IMR-90 (cell line): ENCODE measurements at places on chromosomes 6 and 20.

DNA sequence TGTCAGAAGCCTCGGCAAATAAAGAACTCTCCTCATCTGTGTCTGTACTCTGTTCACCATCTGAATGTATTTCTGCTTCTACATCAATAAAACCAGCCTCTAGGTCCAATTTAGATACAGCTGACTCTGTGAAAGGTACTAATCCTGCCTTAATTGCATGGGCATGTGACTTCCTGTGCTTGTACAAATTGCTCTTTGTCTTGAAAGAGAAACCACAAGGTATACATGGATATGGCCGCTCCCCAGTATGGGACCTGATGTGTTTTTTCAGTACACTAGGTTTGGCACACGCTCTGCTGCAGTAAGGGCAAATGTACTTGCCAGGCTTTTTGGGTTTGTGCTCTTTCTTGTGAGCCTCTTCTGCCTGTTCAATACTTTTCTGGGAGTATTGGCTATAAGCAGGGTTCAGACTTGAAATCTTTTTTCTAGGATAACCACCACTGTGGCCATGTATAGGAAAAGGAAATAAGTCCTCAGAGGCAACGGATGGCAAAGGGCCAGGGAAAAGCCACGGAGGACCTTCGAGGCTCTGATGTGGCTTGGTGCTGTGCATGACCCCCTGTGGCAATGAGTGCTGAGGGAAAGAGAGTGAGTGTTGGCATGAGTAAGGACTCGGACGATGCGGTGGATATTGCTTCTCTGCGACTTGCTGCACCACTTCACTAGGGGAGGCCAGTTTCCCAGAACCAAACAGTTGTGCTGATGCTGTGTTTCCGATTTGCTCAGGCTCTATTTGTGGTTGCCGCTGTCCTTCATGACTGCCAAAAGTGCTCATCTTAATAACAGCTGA, 170.9 kb downstream of the HIVEP2 start:
- no peak for DNase-seq

DNA sequence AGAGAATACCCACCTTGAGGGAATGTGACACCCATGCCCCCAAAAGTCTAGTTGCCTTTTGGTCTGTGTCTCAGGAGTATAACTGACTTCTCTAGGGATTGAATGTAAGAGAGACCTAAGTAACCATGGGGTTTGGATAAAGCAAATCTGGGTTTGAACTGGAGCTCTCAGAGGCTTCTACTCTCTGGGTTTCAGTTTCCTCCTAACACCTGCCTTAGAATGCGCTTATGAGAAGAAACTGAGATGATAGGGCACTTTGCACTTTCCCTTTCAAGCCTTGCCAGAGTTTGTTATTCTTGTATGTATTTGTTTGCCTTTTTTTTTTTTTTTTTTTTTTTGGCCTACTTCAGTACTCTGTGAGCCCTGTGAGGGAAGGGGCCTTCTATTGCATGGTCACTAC, 19.4 kb downstream of the SDHAF4 start:
- DNase-seq: no peak

- no peak for DNase-seq
Observed at GRCh38 chr6:147617366-147617765, 108.9 kb downstream of the SAMD5 start.

GRCh38 chr20:51360451-51361201, 181.9 kb downstream of the NFATC2 start:
- peak; percentile 100 for DNase-seq

- DNase-seq: peak; percentile 26
Observed at GRCh38 chr6:142376800-142377496, 75.1 kb downstream of the ADGRG6 start.

GRCh38 chr6:13053006-13053461, 275.3 kb downstream of the TBC1D7 start:
- no peak for DNase-seq
